ENCODE measurements at places on chromosomes 16 and 17.

- no peak for ATAC-seq
These were observed 14.6 kb upstream of the DHX8 start for GRCh38 chr17:43469145-43469544.

DNA sequence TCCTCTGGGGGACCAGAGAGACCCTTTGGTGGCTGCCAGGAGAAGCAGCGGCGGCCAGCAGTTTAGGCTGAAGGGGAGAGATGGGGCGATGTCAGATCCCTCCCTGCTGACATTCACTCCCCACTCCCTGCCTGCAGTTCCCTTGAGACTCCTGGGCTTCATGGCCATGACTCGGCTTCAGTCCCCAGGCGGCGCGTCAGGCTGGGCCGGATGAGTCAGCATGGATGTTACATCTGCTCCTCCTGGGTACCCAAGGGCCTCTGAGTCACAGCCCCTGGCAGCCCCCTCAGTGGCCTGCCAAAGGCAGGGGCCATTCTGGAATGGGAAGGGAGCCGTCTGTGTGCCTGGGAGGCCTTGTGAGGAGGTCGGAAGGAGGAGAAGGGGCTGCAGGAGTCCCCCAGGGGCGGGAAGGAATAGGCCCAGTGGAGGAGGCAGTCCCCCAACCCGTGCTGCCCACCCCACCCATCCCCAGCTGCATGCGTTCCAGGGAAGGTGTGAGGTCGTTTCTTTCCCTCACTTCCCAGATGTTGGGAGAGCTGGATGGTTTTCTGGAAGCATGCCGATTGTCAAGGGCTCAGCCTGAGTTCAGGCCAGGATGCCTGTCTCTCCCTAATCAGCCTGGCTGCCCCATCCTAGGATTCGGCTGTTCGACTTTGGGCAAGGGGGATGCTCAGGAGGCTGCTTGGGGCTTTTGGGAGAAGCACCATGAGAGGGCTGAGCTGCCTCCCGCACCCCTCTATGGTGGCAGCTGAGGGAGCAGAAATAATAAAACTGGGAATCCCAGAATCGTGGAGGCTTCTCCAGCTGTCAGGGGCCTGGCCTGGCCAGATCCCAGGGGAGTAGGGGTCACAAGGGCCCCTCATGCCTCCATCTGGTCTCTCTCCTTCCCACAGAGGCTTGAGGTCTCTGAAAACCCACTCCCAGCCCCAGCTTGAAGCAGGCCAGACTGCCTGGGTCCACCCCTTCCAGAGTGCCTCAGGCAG lies 9.7 kb downstream of the RHBDL3 start:
- no peak for ATAC-seq

DNA sequence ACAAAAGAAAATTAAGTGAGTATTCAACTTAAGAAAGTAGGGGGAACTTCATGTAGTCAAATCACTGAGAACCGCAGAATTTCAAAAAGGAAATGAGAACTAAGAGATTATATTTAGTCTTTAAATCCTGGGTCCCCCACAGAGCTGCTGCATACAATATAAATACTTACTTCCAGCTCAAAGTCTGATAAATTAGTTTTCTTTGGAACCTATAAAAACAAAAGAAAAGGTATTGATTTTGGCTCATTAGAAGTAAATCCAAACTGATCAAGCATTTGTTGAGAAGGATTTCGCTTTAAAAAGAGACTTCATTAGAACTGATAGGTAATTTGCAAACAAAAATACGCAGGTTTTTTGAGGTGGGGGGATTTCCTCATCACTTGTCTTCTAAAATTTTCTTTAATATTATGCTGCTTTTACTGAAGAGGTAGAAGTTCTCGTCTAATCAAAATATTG lies 21.9 kb downstream of the PARN start:
- ATAC-seq, result no peak

DNA sequence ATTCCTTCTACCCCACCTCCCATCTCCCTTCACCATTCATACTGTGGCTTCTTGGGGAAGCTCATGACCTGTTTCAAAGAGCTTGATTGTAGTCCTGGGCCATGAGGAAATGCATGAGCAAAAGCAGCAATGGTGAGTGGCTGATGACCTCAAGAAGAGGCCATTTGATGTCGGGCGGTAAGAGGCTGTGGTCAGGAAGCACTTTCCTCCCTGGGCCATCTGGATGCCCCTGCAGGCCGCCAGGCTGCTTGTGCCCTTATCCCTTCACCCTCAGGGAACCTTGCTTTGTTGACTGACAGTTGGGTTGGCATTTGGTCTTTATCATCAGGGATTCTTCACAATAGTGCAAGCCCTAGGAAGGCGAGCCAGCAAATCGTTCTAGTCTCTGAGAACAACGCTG lies 78.3 kb upstream of the TBX2 start:
- ATAC-seq, result no peak

- peak; percentile 88 for ATAC-seq
These were observed 16.2 kb upstream of the HAS3 start for GRCh38 chr16:69089091-69089910.

GRCh38 chr17:43627653-43628052 lies 34.1 kb downstream of the MEOX1 start:
- ATAC-seq, result no peak

DNA sequence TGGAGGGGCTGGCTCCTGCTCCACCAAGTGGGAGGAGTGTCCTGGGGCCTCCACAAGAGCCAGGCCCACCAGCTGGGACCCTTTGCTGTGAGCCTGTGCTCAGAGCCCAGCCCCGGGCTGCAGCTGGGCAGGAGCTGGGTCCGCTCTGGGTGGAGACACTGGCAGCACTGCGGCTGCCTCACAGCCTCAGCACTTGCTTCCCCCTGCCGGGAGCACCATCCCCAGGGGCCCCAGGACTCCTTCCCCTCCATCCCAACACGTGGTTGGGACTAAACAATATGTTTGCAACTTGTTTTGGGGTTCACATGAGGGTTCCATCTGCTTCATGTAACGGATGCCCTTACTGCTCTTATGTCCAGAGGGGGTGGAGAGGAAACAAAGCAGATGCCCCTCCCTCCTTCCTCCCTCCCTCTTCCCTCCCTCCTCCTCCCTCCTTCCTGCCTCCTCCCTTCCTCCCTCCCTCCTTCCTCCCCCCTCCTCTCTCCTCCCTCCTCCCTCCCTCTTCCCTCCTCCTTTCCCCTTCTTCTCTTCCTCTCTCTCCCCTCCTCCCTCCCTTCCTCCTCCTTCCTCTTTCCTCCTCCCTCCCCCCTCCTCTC lies 16.3 kb upstream of the CBFA2T3 start:
- ATAC-seq, result no peak

All from activated CD4-positive, CD25-positive, alpha-beta regulatory T cell treated with anti-CD3 and anti-CD28 coated beads, Interleukin-2, amount 50 U/mL, for 24 hours (primary cell).